Activated CD4-positive, alpha-beta T cell treated with anti-CD3 and anti-CD28 coated beads, Interleukin-2, amount 10 ng/mL, durations not matched to agents 7 days and 5 days (primary cell): ENCODE measurements at places on chromosomes 1 and 21.
A peak's percentile ranks its signal among the peaks of the same experiment; 100 is the strongest.

- no peak for DNase-seq
Observed at GRCh38 chr1:18666317-18666920, 35.8 kb downstream of the PAX7 start.

GRCh38 chr1:103025858-103026409 lies 82.4 kb downstream of the COL11A1 start:
- DNase-seq = no peak

DNA sequence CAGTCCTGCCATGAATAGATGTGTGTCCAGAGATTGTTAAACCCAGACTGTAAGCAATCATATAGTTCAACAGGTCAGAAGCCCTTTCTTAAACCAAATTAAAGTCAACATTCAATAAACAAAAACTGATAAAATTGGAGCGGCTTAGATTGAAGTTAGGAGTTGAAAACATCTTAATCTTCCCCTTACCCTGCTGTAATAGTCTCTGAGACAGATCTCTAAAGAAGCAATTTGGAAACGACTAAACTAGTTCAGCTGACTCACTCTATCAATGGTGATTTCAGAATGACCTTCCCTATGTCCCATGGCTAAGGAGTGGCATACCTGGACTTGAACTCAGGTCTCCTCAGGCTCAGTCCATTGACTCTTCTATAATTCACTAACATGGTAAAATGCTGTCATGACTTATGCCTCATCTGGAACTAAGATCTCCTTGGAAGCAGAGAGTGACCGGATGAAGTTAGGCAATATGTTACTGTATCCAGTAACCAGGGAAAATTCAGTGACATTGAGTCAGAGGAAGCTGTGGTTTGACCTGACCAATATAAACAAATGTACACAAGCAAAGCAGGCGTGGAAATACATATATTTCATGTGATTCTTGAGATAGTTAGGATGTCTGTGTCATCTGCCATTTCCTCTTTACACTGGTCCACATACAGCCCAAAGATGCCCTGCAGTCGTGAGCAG lies 30.1 kb downstream of the SGIP1 start:
- no peak for DNase-seq

GRCh38 chr1:9129266-9130041 lies 552 bp upstream of the GPR157 start:
- peak; percentile 78 for DNase-seq

DNA sequence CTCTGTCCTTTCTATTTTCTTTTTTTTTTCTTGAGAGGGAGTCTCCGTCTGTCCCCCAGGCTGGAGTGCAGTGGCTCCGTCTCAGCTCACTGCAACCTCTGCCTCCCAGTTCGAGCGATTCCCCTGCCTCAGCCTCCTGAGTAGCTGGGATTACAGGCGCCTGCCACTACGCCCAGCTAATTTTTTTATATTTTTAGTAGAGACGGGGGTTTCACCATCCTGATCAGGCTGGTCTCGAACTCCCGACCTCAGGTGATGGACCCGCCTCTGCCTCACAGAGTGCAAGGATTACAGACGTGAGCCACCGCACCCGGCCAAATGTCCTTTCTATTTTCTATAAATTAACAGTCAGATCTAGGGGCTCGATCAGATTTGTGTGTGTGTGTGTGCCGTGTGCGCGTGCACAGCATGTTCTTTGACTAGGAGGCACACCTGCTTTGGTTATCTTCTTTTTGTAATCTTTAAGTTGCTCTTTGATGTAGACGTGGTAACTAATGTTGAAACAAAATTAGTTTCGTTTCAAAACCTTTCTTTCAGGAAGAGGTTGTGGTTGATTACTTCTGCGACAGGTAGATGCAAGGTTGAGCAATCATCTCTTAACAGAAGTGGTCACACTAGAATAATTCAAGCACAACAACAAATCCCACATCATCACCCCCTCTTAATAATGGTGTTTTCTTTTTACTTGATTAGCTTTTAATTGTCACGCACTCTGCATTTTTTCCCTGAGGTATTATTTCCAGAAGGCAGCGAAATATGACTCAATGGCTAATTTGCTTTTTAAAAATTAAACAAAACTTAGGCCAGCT lies 779 bp upstream of the DEGS1 start:
- DNase-seq = peak; percentile 65

DNA sequence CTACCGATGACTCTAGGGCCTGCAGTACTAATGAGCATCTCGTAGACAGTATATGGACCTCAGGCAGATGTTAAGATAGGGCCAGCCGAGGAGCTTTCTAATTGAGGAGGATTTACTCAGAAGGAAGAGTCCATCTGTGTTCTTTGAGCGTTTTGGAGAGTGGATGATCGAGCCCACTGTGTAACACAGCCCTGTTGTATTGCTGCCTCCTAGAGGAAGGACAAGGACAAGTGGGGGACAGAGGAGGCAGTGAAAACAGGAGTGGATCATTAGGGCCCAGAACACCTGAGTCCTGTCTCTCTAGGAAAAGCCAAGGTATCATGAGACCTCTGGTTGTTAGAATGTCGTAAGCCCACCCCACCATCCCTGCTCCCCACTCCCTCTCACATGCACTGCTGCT lies 62.9 kb downstream of the TBX19 start:
- DNase-seq = no peak

DNA sequence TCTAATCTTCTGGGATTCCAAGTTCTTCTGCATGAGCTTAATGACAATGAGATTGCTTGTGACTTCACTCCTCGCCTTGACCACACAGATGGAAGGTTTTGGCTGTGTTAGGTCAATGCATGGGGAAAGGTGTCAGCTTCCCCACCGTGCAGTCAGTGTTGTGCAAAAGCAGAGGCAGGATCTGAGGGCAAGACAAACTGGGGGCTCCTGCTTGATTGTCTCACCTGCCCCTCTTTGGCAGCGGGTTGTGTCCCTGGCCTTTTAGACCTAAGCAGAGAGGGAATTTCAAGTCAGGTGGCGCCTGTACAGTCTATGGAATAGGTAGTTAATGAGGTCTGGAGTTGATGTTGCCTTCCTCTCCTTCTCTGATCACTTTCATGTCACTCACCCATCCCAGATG lies 150.1 kb downstream of the CNIH3 start:
- DNase-seq = no peak

DNA sequence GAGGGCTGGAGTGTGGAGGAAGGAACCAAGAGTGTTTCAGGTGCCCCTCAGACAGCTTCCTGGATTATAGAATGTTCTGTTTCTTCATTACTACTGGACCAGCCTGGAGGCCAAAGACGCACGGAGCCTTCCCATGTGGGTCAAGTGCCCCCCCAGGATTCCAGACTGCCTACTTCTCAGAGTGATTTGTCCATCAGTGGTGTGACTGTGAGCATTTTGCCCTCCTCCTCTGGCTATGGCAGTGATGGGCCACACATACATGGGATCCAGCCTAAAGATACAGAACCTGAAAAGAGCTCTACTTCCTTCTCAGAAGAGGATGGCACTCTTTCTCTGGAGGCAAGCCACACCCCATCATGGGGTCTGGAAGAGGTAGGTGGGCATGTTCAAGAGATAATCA lies 64.9 kb downstream of the MACF1 start:
- DNase-seq = no peak

GRCh38 chr1:225670806-225671733 lies 18.1 kb upstream of the ENAH start:
- no peak for DNase-seq

- DNase-seq = no peak
Observed at GRCh38 chr1:37096523-37096922, 62.2 kb upstream of the GRIK3 start.

GRCh38 chr21:45864436-45864835 lies 117.1 kb upstream of the COL6A1 start:
- DNase-seq = no peak

GRCh38 chr1:220775240-220775853 lies 11.4 kb upstream of the MTARC1 start:
- peak; percentile 37 for DNase-seq

DNA sequence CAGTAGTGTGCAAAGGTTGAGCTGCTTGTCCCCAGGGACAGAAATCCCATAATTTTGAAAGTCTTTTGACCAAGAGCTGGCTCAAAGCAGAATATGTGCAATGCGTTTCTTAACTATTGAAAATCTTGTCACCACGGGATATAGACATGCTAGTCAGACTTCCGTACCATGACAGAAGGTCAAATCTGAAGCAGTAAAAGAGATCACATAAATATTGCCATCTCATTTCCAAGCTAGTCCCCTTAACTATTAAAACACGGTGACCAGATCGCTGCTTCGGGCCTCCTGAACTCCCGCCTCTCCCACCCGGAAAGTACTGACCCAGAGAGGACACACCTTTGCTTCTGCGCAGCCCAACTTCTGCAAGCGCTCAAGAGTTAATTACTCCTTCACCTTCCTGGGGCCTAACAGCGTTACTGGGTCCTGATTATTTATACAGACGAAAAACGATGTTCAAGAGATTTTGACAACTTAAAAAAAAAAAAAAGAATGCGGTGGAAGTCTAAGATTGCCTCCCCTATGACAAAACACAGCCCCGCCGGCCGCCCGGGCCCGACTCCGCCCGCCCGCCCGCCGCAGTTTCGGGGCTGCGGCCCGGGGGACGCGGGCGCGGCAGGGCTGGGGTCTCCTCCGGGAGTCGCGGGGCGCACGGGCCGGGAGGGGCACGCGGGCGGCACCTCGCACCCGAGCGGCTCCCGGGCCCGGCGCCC lies 692 bp downstream of the SORT1 start:
- DNase-seq = no peak

DNA sequence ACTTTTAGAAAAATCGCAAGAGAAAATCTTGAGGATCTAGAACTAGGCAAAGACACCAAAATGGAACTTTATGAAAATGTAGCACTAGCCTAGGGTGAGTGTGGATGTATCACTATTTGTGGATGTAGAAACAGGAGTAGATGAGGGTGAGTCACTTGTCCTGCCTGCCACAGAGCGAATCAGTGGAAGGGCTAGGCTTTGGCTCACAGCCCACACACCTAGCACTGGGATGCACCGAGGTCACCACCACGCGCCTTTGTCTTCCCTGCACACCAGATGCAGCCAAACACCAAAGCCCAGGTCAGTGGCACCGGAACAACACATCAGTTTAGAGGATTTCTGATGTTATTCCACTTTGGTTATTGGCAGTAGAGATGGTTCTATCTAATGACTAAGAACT lies 38.2 kb downstream of the PKNOX1 start:
- no peak for DNase-seq

DNA sequence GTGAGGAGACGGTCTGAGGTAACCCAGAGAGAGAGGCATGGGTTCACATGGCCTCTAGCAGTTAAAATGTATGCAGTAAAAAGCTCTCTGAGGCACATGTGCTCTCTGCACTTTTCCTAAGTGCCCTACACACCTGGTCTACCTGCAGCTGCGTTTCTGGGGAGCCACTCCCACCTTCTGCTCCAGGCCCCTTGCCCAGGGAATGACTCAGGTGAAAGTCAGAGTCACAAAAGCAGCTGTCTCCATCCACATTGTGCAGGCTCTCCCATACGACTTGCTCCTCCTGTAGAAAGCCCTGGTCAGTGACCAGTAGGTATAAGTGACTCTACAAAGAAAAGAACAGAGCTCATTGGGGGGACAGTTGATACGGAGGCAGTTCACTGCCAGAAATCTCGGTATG lies 8.8 kb downstream of the MINDY1 start:
- no peak for DNase-seq

DNA sequence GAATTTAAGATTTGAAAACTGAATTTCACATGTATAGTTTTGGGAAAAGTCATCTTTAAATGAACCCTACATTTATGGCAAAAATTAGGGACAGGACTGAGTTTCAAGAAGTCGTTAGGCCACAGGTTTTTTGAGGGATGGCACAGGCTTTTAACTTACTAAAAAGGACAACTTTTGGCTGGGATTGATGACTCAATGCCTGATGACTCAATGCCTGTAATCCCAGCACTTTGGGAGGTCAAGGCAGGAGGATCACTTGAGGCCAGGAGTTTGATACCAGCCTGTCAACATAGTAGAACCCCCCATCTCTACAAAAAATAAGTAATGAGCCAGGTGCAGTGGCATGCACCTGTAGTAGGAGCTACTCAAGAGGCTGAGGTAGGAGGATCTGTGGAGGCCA lies 15.9 kb downstream of the UCK2 start:
- no peak for DNase-seq

DNA sequence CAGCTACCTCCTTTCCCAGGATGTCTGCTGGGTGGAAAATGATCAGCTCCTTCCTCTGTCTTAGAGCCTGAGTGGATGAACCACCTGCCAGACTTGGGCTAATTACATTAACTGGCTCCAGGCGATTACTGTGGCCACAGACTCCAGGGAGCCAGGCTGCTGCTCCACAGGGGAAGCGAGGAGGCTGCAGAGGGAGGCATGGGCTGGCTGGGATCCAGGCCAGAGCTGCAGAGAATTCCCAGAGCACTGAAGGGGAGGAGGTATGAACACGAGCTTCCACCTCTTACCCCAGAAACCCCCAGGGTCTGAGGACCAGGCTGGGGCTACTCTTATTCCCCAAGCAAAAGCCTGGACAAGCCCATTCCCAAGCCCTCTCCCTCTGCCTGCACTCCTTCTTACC lies 136.0 kb upstream of the KLHDC7A start:
- DNase-seq = no peak

GRCh38 chr1:229430761-229431283 lies 3.1 kb downstream of the ACTA1 start:
- DNase-seq = peak; percentile 50

- DNase-seq = no peak
Observed at GRCh38 chr1:228280961-228281591, 73.2 kb downstream of the OBSCN start.

GRCh38 chr1:187433598-187433997 lies 604.8 kb downstream of the PLA2G4A start:
- DNase-seq = no peak
